ENCODE measurements at places on chromosomes 13 and 19. TPM values are rescaled to one million over a fixed set of nuclear protein-coding genes. Genes with fewer than 3 reads are reported as not detected.

GRCh38 chr13:68028701-68029100, 798.6 kb upstream of the PCDH9 start:
- no peak for DNase-seq

DNA sequence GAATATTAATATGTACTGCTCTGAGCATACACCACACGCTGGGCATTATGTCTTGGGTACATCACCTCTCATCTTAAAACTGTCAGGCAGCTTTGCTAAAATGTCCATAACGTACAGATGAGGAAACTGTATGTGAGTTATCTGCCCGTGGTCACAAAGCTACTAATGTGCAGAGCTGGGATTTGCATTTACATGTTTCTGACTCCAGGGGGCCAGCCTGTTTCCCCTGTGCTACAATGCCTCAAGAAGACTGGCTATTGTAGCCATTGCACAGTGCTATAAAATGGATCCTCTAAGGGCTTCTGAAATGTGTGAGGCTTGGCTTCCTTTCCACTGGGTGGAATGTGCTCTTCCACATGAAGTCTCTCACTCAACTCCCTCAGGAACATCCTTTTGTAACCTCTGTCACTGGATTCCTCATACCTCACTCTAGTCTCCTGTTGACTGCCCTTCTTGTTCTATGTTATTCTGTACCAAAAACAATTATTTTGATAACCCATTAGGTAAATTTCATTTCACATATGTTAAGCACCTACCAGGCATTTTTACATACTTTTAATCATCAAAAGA, 95.6 kb upstream of the HTR2A start:
- DNase-seq, result peak; percentile 10

DNA sequence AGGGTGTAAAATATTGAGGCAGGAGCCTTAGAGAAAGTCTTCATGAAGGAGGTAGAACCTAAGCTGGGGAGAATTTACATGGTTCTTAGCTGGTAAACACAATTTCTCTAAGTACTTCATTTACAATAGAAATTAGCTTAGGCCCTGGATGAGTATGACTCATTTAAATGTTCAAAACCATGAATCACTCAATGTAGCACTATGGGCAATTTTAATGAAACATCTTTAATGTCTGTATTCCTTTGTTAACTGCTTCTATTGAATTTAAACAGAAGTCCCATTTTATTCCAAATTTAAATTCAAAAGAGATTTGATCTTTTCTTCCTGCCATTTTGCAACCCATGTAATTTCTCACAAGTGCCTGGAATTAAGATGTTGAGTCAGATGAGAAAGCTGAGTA, 252.1 kb downstream of the RFC3 start:
- DNase-seq, result no peak

DNA sequence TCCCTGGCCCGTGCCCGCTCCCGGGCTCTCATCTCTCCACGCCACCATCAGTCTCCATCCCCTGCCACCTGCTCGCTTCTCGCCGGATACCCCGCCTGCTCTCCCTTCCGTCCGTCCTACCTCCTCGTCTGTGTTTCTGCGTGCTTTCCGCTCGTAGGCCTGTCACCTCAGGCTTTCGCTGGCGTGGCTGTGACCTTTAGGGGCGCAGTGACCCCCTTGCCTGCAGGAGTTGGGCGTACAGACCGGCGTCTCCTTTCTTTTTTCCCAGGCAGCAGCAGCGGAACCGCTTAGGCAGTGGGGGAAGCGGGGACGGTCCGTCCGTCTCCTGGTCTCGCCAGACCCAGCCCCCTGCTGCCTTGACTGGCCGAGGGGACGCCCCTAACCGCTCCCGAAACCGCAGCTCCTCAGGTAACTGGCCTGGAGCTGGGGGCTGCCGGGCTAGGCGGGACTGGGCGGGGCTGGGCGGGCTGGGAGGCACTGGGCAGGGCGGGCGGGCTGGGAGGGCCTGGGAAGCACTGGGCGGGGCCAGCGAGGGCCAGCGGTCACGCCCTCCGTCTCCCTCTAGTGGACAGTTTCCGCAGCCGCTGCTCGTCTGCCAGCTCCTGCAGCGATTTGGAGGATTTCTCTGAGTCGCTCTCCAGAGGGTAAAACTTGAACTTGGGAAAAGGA, 6.3 kb downstream of the PGLYRP1 start:
- DNase-seq, result peak; percentile 43

DNA sequence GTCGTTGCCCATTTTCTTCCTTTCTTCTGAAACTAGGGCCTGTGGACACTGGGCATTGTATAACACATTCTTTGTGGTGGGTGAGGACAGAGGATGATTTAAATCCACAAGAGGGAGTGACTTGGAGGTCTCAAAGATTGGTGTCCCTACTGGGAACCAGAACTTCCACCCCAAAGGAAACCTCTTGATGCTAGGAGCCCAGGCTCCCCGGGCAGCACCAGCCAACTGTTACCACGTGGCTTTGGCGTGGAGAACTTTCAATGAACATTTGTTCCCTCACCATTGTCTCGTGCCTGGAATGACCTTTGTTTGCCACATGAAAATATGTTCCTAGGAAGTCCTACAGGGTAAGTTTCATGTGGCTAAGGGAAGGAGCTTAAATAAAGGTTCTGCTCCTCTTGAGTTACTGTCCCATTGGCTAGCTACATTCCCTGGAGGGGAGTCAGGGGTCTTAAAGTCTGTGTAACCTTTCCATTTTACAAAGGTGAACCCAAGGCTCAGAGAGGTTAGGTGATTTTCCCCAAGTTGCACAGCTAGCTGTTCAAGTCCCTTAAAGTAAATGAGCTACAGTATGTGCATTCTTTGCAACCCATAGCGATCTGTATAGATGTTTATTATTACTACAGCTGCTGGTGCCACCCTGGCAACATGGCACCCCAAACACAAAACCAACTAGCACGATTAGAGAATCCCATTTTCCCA, 5.0 kb upstream of the CDX2 start:
- no peak for DNase-seq

GRCh38 chr19:4379383-4380253, 20.7 kb downstream of the SH3GL1 start:
- DNase-seq, result no peak

GRCh38 chr13:52845334-52845761, 3.1 kb downstream of the PCDH8 start:
- DNase-seq, result no peak

DNA sequence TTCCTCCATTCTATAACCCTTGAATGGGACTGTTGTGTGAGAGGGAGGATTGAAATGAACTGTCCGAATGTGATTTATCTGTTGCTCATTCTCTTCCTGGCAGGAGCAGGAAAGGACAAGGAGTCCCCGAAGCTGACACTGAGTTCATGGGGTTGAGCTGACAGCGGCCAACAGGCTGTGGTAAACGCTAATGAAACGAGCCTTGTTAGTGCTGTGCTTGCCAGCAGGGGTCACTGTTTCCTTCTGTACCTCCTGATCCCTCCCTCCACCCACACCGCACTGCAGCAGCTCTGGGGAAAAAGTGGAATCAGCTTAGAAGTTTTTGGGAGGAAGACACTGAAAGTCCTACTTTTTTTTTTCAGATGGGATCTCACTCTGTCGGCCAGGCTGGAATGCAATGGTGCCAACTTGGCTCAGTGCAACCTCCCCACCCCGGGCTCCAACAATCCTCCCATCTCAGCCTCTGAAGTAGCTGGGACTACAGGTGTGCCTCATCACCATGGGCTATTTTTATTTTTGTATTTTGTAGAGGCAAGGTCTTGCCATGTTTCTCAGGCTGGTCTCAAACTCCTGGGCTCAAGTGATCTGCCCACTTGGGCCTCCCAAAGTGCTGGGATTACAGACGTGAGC, 6.7 kb upstream of the ZNF761 start:
- peak; percentile 67 for DNase-seq

- DNase-seq, result peak; percentile 9
These were observed 65.3 kb upstream of the ZNF681 start for GRCh38 chr19:23823952-23824389.

DNA sequence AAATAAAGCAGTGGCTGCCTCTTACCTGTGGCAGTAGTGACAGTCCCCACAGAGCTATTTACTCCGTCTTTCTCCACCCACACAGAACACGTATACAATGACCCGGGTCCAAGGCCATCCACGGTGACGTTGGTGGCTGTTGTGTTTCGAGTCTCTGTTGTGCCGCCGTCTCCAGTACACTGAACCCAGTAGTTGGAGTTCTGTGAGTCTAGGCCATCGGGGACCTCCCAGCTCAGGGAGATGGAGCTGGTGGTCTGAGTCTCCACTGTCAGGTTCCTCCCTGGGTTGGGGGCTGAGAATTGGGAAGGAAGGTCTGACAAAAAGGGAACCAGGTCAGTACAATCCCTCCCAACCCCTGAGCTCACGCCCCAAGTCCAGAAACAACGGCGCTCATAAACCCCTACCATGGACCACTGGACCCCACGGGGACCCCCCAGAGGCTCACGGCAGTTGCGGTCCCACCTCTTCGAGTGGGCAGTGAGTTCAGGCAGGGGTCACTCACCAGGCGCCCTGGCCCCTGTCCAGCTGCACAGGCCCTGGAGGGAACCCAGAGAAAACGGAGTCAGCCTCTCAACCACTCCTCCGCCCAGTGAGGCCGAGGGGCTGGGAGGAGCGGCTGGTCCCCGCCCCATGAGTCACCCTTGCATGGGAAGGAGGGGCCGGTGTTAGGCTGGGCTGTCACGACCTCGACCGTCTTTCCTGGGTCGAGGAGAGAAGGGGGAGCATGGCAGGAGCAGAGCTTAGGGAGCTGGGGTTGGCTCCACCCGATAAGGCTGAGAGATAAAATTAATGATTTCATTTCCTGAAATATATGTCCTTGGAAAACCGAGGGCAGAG, 2.4 kb downstream of the PTPRH start:
- DNase-seq, result peak; percentile 93

DNA sequence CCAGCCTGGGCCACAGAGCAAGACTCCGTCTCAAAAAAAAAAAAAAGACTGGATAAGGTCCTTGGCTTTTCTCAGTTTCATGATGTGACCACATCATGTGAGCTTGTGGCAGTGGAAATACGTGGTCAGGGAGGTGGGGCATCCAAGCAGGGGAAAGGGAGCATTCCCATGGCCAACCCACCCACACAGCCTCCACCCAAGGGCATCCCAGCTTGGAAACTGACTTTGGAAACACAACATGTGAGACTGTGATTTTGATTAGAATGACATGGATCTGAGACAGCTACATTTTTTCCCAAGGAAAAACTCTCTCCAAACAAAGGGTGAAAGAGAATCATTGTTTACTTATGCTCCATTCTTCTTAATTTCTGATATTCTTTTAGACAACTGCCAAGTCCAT, 405.0 kb upstream of the ZNF507 start:
- no peak for DNase-seq

- no peak for DNase-seq
These were observed 114.1 kb upstream of the SOX1 start for GRCh38 chr13:111952814-111953213.

- DNase-seq, result no peak
These were observed 1098.5 kb downstream of the EFNB2 start for GRCh38 chr13:105436943-105437342.

- DNase-seq, result no peak
These were observed 1193.1 kb downstream of the EFNB2 start for GRCh38 chr13:105342281-105342820.

DNA sequence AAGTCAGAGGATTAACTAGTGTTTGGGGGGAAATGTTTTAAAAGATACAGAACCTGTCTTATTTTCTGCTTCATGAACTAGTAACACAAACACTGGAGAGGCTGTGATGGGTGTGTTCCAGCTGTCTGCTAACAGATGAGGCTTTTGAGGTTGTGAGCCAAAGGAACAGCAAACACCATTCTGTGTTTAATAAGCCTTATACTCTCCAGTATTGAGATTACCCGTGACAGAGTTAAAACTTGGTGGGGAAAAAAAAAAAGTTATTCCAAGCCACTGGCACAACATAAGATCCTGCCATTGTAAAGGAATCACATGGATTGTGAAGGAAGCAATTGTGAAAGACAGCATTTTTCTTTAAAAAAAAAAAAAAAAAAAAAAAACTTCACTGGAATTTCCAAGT, 48.4 kb downstream of the KCTD12 start:
- no peak for DNase-seq

DNA sequence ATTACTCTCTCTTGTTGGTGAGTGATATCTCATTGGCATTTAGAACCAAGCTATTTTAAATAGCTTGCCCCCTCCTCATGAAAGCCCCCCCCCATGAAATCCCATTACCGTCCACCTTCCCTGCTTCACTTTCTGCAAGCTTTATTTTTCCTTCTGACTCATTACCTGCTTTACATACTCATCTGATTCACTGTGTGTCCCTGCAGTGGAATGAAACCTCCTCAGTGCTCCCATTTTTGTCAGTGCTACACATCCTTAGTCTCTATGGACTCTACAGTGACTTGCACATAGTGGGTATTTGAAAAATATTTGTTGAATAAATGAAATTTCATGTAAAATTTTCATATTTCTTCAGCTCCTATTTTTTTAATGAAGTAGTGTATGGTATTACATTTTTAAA, 62.3 kb downstream of the DOCK9 start:
- no peak for DNase-seq

- no peak for DNase-seq
These were observed 715.9 kb upstream of the ATXN8OS start for GRCh38 chr13:69391756-69392155.

DNA sequence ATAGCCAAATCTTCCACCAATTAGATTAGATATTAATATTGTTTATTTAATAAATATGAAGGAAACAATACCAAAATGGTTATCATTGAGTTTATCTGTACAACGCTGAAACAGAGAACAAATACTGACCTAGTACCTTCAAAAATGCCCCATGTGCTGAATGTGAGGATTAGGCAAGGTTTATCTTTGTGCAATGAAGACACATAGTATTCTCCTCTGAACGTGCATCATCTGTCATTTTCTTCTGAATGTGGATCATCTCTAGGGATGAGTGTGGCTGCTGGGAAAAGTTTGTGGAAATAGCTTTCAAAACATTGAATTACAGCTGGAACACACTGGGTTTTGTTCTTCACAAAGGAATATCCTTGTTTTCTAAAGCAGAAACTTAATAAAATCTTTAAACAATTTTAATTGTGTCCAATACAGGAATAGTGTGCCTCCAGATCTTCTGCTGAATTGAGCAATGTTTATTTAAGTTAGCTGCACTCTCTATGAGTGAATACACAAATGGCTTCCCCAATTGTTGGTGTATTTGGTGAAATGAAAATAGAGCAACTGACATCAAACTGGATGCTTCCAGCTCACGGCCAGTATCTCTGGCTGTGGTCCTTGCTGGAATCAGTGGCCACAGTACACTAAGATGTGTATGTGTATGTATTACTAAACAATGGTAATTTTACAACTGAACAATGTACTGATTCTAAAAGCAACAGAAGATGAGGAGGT, 6.7 kb downstream of the COL4A1 start:
- no peak for DNase-seq

Gene GALP
- not detected for polyA plus RNA-seq

Gene FLT1
- not detected for polyA plus RNA-seq

Gene FFAR3
- polyA plus RNA-seq, result not detected

Gene RNF6
- polyA plus RNA-seq, result 11.2 TPM

Gene MADCAM1
- polyA plus RNA-seq, result 0.29 TPM

Gene SCEL
- polyA plus RNA-seq, result not detected

Gene ZNF582
- 1.1 TPM for polyA plus RNA-seq

Gene MAP4K1
- polyA plus RNA-seq, result 0.35 TPM

Gene TTYH1
- polyA plus RNA-seq, result 6.9 TPM

Gene ZNF221
- 0.40 TPM for polyA plus RNA-seq

Gene LGALS7B
- polyA plus RNA-seq, result 2.1 TPM

Gene NPHS1
- 0.01 TPM for polyA plus RNA-seq

Gene FOXA3
- polyA plus RNA-seq, result 47.6 TPM

Gene TPT1
- polyA plus RNA-seq, result 3,594 TPM

Measured in HepG2 (cell line).